ENCODE measurements at places on chromosomes 12 and 14. TPM values are rescaled to one million over a fixed set of nuclear protein-coding genes. Genes with fewer than 3 reads are reported as not detected.

- peak; percentile 52 for DNase-seq
These were observed 8.7 kb upstream of the SELPLG start for GRCh38 chr12:108642269-108642870.

DNA sequence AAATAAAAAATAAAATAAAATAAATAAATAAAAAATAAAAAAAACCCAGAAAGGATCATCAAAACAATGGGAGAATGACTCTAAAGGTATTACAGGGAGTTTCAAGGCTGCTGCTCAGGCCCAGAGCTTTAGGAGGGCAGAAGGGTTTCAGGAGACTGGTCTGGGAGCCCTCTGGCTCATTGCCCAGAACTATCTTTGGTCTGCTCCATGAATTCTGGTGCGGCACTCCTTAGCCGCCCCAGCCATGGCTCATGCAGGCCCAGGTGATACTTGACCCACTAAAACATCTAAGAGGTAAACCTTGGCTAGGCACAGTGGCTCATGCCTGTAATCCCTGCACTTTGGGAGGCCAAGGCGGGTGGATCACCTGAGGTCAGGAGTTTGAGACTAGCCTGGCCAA is 14.7 kb upstream of the TMED10 start:
- peak; percentile 34 for DNase-seq

- DNase-seq = no peak
These were observed 82.7 kb downstream of the GRIP1 start for GRCh38 chr12:66596199-66596598.

- no peak for DNase-seq
These were observed 222.3 kb downstream of the ALG10 start for GRCh38 chr12:34244608-34245007.

- no peak for DNase-seq
These were observed 33.3 kb downstream of the ATP2A2 start for GRCh38 chr12:110314308-110314707.

DNA sequence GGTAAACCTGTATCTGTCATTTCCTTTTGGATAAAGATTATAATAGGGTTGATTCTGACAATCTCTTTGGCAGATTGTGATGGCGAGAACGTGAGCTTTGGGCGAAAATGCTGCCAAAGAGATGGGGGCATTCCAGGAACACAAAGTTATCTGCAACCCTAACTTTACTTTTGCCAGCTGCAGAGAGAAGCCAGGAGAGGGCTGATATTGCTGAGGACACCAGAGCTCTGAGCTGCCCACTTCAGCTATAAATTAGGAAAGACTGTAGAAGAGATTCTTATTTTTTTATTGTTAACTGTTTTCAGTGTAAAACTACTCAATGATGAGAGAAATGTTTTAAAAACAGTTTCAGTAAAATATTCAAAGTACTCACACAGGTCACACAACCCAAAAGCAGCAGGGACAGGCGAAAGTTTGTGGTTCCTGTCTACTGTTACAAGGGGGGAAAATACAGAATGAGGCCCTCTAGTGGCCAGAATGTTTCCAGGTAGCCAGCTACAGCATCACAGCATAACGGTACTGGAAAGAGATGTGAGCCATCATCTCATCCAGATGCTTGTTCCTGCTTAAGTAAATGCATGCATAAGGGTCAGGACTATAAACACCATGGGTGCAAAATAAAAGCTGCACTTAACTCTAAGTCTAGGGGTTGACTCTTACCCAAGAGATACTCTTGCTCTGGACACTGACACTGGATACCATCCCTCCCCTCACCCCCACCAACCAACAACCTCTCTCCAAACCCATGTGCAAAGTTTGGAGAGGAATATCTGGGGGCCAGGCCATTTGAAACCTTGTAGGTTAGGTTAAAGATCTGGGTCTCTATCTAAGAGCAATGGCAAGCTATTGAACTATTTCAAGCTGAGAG is 498.4 kb downstream of the RMST start:
- no peak for DNase-seq

- no peak for DNase-seq
These were observed 2.6 kb downstream of the LTB4R start for GRCh38 chr14:24313913-24314312.

- peak; percentile 48 for DNase-seq
These were observed 107.3 kb downstream of the ZFP36L1 start for GRCh38 chr14:68685419-68686204.

- DNase-seq = peak; percentile 70
These were observed 41.9 kb downstream of the JDP2 start for GRCh38 chr14:75469606-75470237.

GRCh38 chr12:111260732-111261131 is 108.2 kb downstream of the PHETA1 start:
- DNase-seq = no peak

GRCh38 chr12:125324861-125325490 is 259.7 kb downstream of the AACS start:
- no peak for DNase-seq

GRCh38 chr12:95918194-95918993 is 24.0 kb downstream of the CCDC38 start:
- no peak for DNase-seq

The CYP46A1 gene
- total RNA-seq = 2.0 TPM

The INHBC gene
- not detected for total RNA-seq

The LMBR1L gene
- total RNA-seq = 152 TPM

The TOGARAM1 gene
- total RNA-seq = 24.3 TPM

The GSG1 gene
- total RNA-seq = not detected

The ASB2 gene
- total RNA-seq = 1.0 TPM

The KRT77 gene
- total RNA-seq = 359 TPM
